ENCODE measurements at places on chromosomes 16 and 17.
A peak's percentile ranks its signal among the peaks of the same experiment; 100 is the strongest.

DNA sequence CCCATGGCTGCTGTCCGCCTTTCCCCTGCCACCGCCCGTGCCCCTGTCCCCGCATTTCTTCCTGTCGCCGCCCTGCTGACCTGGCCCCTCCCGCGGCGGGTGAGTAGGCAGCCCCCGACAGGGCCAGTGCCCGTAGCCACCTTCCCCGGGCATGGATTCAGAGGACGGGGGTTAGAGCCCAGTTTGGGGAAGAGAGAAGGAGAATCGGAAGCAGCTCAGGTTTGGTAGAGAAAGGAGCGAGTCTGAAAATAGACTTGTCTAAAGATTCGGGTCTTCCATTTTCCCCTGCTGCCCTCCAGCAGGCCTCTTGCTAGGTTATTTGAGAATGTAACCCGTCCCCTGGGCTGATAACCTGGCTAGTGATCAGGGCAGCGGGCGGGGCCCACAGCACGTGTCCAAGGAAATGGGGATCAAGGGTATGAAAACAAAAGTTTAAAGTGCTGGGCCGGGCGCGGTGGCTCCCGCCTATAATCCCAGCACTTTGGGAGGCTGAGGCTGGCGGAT, 7.9 kb upstream of the CLDN9 start:
- DNase-seq: no peak

DNA sequence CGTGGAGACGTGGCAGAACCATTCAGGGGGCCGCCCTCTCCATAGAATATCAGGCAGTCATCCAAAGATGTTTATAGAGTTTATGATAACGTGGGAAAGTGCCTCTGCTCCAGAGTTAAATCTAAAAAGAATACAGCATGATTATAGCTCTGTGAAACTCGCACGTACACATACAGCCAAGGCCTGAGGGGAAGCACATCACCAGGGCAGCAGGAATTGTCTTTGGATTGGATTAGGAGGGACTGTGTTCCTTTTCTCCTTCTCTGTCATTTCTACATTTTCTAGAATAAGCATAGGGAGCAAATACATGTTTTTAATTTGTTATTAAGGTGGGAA, 26.9 kb downstream of the EEF2K start:
- no peak for DNase-seq

- DNase-seq: no peak
Measured at GRCh38 chr17:57522042-57523005, 222.8 kb downstream of the CCDC182 start.

- no peak for DNase-seq
Measured at GRCh38 chr16:86528061-86528929, 18.0 kb downstream of the FOXF1 start.

- no peak for DNase-seq
Measured at GRCh38 chr17:17088086-17088485, 45.8 kb downstream of the MPRIP start.

GRCh38 chr16:86077243-86077940, 178.4 kb downstream of the IRF8 start:
- no peak for DNase-seq

- DNase-seq: no peak
Measured at GRCh38 chr16:73161977-73162376, 114.0 kb upstream of the ZFHX3 start.

DNA sequence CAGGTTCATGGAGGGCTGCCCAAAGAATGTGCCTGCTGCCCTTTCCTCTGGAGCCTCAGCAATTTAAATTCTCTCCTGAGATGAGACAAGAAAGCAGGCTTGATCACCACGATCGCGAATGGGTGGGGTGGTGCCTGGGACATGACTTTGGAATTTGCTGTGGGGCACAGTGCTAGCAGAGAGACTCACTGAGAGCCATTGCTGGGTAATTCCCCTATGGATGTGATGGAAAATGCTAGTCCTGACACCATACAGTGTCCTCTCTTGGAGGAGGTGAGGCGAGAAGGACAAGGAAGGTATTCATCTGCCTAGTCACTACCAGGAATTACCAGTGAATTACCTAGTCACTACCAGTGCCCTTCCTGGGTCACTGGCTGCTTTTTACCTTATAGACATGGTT, 15.5 kb downstream of the FAM20A start:
- no peak for DNase-seq

DNA sequence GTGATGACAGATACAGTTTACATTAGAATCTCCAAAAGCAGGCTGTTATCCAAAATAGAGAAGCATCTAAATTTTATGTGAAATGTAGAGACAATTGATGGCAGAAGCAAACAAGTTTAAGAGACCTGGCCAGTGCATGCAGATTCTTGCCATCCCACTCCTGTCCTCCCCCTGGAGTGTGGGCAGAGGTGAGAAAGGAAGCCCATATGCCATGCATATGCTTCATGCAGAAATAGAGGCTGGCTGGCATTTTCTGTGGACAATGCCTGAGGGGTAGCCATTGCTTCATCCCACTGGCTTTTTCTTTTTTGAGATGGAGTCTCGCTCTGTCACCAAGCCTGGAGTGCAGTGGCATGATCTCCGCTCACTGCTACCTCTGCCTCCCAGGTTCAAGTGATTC, 382.1 kb downstream of the RBFOX1 start:
- no peak for DNase-seq

- no peak for DNase-seq
Measured at GRCh38 chr17:42251115-42251514, 25.1 kb downstream of the STAT5B start.

DNA sequence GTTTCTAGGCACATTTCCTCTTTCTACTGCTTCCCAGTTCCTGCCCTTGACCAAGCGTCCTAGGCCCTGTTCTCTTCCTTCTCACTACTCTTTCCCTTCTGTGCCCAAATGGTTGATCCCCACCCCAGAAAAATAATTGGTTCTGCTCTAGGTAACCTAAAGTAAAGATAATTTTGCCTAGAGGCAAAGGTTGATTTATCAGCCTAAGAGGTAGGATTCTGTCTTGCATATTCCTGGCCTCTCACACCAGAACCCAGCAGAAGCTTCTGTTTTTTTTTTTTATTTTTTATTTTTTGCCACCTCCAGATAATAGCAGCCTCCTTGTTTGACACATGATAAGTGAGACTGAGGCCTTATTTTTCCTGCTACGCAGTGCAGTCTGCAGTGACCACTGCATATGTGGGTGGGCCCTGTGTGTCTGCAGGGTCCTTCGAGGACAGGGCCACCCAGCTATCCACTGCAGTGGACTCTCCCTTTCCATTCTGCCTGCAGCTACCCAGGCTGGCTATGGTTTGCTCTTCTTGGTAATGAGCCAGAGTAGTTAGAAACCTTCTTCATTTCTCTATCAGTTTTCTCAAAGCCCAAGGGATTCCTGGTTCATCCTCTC, 701 bp downstream of the PIPOX start:
- DNase-seq: peak; percentile 28

GRCh38 chr16:29712809-29713208, 33.0 kb downstream of the C16orf54 start:
- no peak for DNase-seq

DNA sequence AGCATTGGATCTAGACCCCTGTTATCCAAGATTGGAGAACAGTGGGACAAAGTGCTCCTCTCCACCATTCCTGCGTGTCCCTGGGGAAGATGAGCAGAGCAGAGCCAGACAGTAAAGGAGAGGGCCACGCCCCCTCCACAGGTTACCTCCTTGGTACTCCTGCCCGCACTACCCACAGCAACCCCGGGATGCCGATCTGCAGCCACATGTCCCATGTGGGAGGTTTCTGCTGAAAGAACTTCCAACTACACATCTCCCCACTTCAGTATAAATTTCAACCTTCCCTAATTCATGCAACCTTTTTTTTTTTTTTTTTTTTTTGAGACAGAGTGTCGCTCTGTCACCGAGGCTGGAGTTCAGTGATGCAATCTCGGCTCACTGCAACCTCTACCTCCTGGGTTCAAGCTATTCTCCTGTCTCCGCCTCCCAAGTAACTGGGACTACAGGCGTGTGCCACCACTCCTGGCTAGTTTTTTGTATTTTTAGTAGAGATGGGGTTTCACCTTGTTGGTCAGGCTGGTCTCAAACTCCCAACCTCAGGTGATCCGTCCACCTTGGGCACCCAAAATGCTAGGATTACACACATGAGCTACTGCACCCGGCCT, 2.3 kb downstream of the RAB37 start:
- DNase-seq: no peak

GRCh38 chr17:62405451-62405850, 18.2 kb upstream of the METTL2A start:
- no peak for DNase-seq

DNA sequence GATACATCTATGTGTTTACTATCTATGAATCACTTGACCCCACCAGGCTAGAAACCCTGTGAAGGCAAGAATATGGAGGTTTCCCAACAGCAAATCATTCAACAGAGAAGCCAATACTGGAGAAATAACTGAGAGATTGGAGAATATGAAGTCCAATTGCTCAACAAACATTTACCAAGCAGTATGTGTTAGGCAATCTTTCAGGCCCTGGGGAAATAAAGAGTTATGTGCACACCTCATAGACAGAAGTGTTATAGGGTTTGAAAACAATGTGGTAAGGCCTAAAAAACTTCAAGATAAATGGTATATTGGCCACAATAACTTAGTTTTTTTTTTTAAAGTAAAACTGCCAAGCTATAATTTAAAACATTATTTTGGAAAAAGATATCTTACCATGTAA, 1245.8 kb downstream of the CDH11 start:
- no peak for DNase-seq

DNA sequence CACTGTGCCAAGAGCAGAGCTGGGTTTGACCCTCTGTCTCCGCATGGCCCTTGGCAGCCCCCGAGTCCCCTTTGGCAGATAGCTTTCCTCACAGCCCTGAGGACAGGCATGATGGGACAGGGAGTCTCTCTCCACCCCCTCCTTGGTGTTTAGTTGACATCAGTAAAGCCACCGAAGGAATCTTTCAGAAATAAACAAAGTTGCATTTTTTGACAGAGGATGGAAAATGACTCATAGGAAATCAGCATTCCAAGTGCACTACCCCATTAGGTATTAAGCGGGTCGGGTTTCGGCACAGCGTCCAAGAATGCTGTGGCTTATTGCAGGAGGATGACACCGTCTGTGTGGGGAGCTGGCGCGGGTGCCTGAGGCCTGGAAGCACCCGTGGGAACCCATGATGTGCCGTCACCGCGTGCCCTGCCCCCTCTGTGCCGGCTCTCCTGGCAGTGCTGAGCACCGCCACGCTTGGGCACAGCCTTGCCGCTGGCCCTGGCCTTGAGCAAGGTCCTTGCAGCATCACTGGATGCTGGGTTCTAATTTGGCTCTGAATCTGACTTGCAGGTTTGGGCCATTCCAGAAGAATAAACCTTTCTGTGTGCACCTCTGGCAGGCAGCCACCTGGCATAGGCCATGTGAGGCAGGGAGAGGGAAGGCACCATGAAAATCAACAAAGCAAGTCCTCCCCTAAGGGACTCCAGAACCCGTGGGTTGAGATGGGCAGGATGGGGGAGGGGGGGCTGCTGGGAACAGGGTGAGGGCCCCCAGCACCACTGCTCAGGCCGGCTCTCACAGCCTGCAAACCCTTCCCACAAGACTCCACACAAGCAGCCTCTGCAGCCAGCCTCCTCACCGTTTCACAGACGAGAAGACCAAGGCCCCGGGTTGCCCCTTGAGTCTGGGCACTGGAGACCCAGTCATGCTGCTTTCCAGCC, 50.5 kb upstream of the ZNF469 start:
- no peak for DNase-seq

- peak; percentile 72 for DNase-seq
Measured at GRCh38 chr17:77916703-77917481, 41.6 kb upstream of the TNRC6C start.

DNA sequence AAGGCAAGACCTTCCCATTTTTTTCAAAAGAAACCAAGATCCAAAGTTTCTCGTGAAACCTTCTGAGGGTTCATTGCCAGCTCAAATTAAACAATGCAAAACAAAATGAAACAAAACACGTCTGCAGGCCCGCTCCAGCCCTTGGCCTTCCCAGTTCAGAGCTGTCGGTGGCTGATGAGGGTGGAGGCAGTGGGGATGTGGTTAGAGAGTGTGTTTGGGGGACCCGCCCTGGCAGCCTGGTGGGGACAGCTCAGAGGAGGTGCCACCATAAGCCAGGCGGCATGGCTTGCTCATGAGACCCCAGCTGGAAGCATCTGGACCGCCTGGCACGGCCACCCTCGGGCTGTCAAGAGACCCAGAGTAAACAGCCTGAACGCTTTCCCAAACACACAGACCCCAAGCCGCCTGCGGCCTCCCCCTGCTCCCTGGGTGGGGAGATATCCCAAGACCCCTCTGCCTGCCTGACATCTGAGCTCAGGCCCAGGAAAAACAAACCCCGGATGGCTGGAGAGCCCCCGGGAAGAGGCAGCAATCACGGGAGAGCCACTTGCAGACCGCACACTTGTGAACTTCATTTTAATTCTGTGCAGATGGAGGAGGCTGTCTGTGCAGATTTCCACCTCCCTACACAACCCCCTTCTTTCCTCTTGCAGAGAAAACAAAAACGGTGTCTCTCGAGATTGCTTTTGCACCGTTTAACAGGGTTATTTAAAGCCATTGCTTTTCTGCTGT, 35.4 kb upstream of the LITAF start:
- no peak for DNase-seq

- no peak for DNase-seq
Measured at GRCh38 chr17:64781014-64781756, 119.1 kb upstream of the SMURF2 start.

- DNase-seq: peak; percentile 43
Measured at GRCh38 chr16:23987443-23987842, 151.7 kb downstream of the PRKCB start.

DNA sequence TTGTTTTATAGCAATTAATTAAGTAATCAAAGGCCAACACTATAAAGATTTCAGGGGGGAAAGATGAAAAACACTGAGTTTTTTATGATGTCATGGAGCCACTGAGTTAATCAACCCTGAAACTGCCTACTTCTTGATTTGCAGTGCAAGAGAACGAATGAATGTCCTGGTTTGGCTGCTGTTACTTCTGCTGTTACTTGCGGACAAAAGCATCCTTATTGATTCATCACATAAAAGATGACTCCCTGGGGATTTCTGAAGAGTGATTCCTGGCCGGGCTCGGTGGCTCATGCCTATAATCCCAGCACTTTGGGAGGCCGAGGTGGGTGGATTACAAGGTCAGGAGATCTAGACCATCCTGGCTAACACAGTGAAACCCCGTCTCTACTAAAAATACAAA, 10.9 kb upstream of the SPNS3 start:
- no peak for DNase-seq

- DNase-seq: no peak
Measured at GRCh38 chr16:64406770-64407181, 715.1 kb downstream of the CDH11 start.

DNA sequence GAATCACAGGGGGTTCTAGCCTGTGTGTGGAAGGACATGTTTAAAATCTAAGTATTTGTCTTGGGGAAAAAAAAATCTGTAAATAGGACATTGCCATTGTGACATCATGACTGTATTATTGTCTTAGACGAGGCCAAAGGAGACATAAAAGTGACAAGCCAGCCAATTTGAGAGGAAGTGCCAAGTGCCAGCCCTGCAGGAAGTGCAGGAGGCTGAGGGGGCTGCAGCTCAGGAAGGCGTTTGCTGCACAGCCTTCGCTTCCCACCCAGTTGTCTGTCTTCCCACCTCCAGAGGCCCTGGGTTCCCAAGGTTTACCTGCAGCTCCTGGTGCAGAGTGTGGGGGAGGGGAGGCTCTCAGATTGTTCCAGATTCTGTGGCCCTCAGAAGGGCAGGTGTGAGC, 1.3 kb downstream of the ADCY7 start:
- DNase-seq: no peak

Measured in stimulated activated naive B cell treated with anti-CD40 and anti-IgM and Interleukin-4, amounts not matched to agents 10 μg/mL and 1 μg/mL and 100 μg/mL, for 72 hours (primary cell).